ENCODE measurements at places on chromosomes 12 and 14.

DNA sequence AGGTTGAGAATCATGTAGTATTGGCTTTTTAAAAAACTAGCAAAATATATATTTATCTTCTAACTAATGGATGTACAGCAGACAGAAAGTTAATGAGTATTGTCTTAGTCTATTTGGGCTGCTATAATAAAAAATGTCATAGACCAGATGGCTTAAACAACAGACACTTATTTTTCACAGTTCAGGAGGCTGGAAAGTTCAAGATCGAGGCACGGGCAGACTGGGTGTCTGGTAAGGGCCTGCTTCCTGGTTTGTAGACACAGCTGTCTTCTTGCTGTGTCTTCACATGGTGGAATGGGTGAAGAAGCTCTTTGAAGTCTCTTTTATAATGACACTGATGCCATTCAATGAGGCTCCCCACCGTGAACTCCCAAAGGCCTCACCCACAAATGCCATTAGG, 70.1 kb upstream of the KRR1 start:
- DNase-seq = no peak

- DNase-seq = no peak
Measured at GRCh38 chr14:68312884-68313610, 479.8 kb downstream of the ZFP36L1 start.

DNA sequence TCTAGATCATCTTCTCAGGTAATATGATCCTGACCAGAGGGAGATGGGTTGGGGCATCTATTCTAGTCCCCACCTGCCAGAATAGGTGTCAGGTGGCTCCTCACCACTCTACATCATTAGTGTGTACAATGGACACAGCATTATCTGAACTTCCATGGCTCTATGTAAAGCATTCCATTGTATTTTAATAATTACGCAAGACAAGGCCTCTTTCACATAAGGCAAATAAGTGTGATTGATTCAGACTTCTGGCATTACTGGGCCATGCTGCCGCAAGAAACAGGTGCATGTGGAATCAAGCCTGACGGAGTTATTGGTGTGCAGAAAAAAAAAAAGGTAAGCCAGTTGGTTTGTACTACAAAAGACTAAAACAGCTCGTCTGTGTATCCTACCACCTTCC, 3.1 kb upstream of the DDHD1 start:
- DNase-seq = no peak

GRCh38 chr12:82015623-82016347, 256.6 kb upstream of the PPFIA2 start:
- no peak for DNase-seq
